ENCODE measurements at places on chromosomes 13 and 19.
A peak's percentile ranks its signal among the peaks of the same experiment; 100 is the strongest.

DNA sequence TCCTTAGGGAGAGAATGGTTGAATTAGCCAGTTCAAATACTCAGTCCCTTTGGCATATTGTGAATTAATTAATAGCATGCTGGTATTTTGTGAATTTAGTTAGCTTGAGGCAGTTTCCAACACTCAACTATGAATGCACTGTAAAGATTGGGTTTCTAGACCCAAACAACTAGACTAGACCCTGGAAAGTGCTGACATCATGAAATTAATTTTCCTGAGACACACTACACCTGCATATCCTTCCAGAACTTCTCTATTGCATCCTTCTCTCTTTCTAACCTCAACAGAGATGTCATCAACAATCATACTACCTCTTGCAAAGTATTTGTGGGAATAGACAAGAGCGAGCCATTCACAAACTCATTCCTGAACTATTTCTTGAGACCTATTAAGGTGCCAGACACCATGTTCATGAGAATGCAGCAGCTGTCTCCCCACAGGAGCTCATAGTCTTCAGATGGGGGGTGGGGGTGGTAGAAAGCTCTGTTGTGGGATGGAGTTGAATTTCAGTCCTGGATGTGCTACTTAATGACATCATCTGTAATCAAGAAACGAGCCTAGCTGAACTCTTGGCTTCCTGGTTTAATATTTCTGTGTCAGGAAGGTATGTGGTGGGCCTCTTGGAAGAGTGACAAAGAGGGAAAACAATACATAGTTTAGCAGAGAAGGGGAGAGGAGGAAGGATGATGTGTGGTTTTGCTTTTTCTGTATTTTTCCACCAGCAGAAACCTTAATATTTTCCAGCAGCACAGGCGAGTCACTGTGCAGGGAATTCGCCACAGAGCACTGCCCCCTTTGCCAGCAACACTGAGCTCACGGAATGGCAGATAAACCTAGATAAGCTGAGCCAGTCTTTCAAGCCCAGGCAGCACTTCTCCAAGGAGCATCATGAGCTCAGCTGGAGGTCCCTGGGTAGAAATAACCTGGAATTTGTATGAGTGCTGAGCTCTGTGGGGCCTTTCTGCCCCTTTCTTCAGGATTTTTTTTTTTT lies 53.1 kb upstream of the CYSLTR2 start:
- no peak for DNase-seq

- no peak for DNase-seq
Observed at GRCh38 chr19:49859682-49860335, 7.6 kb downstream of the PNKP start.

GRCh38 chr19:4388337-4389063 lies 11.8 kb downstream of the SH3GL1 start:
- no peak for DNase-seq

GRCh38 chr19:36775768-36776167 lies 3.2 kb upstream of the ZNF850 start:
- DNase-seq, result no peak

GRCh38 chr19:918481-919198 lies 1.5 kb downstream of the KISS1R start:
- no peak for DNase-seq

DNA sequence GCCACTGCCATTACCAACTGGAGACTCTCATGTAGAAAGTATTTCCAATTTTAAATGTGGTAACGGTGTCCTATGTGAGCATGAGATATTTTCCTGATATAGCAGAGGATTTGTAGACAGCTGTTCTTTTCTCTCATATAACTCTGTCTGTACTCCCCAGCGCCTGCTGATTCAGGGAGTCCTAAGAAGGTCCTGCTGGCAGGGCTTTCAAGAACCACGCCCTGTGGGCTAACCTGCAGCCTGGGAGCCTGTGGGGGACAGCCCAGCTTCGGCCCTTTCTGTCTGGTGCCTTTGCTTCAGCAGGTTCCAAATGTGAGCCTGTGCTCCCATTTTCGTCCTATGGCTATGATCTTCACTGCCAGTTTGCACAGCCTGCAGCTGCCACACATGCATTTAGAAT lies 316.8 kb downstream of the ATP8A2 start:
- DNase-seq, result no peak

GRCh38 chr13:26855071-26855470 lies 94.5 kb upstream of the GPR12 start:
- no peak for DNase-seq

DNA sequence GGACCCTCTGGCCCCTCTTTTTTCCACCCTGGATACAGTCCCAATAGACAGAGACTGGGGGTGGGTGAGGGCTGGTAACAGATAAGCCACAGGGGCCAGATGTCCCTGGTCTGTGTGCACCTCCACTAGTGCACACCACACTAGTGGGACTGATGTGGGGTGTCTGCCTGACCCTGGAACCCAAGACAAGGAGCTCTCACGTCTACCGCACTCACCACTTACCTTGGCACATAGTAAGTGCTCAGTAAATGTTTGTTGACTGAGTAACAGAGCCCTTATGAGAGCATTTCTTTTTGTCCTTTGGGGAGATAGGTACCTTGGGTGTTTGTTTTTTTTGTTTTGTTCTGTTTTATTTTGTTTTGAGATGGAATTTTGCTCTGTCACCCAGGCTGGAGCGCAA lies 23.1 kb upstream of the ZNF414 start:
- no peak for DNase-seq

DNA sequence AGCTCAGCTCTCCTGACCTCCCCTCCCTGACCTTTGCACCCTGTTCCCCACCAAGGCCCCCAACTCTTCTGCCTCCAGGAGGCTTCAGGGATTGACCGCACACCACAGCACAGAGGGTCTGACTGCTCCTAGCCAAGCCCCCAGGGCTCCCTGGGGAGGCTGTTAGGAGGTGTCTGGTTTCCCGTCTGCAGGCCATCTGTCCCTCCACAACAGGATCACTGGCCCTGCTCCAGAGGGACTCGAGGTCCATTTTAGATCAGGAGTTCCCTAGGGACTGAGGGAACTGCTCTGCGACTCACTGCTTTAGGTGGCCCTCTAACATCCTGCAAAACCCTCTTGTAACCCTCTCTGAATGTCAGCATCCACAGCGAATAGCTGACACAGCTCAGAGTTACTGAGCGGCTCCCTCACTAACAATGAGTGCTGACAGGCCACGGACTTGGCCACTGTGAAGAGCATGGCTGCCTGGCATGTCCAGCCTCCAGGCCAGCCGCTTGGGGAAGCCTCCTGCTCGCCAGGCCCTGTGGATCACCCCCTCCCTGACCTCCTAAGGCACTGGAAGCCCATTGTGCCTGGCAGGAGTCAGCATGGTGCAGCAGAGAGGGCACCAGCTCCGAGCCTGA lies 17.7 kb downstream of the GRIK5 start:
- DNase-seq, result no peak

DNA sequence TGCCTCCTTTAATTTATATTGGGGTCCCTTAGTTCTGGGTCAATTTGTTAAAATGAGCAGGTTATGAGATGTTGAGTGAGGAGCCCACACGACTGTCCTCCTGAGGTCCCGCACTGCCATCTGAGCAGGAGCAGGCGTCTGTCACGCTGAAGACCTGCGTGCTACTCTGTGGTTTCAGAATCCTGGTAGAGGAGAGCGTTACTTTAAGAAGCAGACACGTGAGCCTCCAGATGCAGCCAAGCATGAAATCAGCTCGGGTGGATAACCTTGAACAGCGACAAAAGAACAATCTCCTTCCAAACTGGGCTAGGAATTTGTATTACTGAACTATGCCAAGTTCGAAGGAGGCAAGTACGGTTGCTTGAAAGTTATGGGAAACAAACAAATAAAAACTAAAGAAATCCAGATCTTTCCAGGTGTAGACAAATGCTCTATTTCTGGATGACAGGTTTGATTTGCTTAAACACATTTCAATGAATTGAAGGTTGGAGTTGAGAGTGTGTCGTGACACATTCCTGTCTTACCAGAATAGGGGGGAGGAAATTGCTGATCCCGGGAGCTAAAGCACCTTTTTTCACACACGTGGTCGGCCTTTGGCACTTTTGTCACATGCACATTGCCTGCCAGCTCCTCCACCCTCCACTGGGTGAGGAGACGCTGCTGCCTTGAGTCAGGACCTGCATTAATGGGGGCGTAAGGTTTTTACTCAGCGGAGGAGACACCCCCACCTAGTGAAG lies 945.5 kb upstream of the SLC10A2 start:
- DNase-seq, result no peak

- DNase-seq, result no peak
Observed at GRCh38 chr19:677601-678436, 1.6 kb downstream of the FSTL3 start.

- DNase-seq, result peak; percentile 26
Observed at GRCh38 chr19:43555185-43555770, 20.0 kb downstream of the XRCC1 start.

DNA sequence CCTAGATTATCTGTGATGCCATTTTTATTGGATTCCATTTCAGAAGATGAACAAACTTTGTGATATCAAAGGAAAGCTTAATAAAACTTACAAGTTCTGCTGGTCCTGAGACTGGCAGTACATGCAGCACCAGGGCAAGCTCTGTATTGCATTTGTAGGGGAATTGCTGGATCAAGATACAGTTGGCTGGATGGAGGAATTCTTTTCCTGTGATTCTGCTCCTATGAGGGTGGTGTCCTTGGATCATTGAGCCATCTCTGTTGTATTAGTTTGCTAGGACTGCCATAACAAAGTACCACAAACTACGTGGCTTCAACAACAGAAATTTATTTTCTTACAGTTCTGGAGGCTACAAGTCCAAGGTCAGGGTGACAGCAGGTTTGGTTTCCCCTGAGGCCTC lies 33.9 kb upstream of the CSNK1A1L start:
- DNase-seq, result no peak

DNA sequence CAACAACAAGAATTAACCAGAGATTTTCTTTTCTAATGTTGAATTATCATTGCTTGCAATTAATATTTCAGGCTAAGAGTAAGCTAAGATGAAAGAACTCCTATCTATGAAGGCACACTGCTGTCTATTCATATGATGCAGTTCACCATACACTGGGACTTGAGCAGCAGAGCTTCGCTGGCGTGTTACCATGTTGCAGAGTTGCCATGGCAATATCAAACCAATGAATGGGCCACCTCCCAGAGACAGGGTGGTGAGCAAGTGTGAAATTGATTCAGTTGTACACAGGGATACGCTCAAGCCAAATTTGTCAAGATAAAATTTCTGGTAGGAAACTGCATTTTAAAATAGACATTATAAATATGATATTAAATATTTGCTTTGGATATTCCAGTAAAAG lies 69.3 kb upstream of the MYO16 start:
- peak; percentile 37 for DNase-seq

GRCh38 chr19:12265921-12266704 lies 28.6 kb downstream of the ZNF44 start:
- DNase-seq, result no peak

- no peak for DNase-seq
Observed at GRCh38 chr19:24033963-24034342, 53.0 kb upstream of the ZNF254 start.

DNA sequence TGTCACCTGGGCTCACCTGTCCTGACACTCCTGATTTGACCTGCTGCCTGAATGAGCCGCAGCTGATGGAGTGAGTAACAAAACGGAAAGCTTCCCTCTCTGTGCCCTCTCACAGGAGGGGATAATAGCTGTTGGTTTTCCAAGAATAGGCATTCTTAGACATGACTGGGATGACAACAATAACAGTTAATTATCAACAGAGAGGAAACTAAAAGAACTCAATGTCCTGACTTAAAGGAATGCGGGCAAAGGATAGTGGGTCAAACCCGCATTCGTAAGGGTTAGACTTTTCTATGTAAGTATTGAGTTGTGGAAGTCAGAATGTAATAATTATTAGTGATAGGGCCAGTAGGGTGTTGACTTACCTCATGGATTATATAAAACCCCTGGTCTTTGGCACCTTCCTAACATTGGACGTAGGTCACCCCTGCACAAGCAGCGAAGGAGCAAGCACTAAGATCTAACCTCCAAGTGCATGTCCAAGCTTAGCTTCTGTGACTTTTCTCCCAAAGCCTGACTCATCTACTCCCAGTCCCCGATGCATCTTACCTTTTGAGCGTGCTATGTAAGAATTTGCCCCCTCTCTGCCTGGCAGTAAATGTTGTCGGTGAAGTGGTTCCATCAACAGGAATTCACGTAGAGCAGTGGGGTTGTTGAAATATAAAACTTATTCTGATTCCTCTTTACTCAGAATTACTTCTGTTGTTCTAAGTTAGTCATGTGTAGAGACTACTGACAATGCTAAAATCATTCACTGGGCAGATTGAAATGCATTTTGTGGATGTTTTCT lies 442.3 kb downstream of the FGF9 start:
- no peak for DNase-seq

DNA sequence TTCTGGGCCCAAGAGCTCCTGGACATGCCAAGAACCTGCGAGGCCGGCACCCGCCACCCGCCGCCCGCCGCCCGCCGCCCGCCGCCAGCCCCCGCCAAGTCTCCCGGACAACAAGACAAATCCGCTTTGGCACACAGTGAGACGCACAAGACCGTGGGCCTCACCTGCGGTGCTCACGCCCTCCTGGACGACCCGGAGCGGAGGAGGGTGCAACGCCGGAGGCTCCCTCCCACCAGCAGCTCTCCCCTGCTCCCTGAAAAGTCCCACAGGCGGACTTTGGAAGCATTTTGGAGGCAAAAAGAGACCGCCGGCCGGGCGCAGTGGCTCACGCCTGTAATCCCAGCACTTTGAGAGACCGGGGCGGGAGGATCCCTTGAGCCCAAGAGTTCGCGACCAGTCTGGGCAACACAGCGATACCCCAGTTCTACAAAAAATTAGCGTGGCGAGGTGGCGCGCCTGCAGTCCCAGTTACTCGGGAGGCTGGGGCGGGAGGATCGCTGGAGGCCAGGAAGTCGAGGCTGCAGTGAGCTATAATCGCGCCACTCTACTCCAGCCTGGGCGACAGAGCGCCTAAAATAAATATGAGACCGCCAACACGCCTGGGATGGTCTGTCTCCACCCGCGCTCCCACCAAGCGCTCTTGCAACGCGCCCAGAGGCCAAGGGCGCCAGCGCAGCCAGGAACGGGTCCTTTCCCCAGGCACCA lies 783 bp downstream of the RHPN2 start:
- no peak for DNase-seq

DNA sequence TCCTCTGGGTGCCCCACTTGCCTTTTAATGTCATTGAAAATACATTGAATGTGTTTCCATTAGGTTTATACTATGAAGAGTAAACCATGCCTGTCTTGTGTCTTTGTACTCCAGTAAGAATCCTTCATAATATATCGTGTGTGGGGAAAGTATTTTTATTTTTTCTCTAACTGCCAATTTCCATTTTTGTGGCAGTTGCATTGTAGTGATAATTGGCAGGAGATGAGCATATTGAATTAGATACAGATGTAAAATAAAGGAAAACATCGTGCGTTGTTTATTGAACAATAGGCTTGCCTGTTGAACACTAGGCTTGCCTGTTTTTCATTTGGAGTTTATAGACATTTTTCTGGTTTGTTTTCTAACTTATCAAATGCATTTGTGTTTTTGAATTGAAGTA lies 218.8 kb downstream of the NBEA start:
- DNase-seq, result no peak

DNA sequence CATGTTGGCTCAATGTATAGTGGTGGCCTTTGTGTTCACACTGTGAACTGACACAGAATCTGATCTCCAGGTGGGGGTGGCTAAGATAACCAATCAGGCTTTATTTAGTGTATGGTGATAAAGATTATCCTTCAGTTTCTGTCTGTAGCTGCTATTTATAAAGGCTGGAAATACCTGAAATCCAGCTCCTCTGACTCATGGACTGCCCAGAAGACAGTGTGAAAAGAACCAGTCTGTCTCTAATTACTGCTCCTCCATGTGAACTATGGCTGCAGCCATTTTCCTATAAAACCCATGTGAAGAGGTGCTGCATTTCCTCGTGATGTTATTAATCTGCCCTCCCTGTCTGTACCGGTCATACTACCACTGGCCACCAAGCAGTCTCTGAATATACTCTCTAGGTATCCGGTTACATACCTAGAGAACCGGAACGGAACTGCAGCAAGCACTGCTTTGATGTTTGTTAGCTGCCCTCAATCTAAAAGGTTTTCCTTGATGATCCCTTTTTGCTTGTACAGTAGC lies 238.0 kb downstream of the LHFPL6 start:
- DNase-seq, result no peak
